ENCODE measurements at places on chromosomes 12 and 14.

- DNase-seq = no peak
These were observed 63.1 kb upstream of the ESRRB start for GRCh38 chr14:76312821-76313220.

GRCh38 chr12:24904871-24905270 is 44.0 kb downstream of the BCAT1 start:
- no peak for DNase-seq

DNA sequence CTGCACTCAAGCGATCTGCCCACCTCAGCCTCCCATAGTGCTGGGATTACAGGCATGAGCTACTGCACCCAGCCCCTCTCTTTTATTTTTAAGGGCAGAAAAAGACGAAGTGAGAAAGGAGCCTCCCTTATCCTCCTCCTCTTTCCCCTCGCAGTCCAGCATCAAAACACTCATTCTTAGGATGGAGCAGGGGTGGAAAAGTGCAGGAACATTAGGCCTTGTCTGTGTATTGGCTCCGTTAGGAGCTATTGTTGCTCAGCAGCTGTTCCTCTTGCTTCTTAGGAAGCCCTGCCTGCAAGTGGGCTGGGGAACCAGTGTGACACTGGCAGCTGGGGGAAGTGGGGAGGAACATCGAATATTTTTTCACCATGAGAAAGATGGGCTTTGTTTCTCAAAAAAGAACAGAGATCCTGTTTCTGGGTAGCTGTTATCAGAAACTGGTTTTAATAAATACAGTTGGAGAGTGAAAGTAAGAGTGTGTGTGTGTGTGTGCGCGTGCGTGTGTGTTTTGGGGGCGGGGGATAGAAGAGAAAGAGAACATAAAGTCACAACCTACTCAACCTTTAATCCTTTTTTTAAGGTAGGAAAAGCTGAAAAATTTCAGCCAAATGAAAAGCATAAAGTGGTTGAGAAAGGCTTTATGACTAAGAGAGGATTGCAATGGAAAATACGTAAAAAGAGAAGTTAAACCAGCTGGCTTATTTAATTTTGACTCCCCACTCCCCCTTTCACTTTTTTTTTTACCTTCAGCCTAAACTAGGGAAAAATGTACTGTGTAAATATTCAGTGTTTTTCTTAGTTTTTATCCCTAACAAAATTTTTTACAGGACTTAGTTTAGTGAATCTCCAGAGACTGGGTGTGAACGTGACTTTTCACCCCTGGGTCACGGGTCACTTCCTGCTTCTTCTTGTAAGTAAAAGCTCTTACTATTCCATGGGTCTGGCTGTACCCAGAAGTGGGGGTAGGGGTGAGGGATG is 197.2 kb upstream of the PLEKHG7 start:
- peak; percentile 17 for DNase-seq

DNA sequence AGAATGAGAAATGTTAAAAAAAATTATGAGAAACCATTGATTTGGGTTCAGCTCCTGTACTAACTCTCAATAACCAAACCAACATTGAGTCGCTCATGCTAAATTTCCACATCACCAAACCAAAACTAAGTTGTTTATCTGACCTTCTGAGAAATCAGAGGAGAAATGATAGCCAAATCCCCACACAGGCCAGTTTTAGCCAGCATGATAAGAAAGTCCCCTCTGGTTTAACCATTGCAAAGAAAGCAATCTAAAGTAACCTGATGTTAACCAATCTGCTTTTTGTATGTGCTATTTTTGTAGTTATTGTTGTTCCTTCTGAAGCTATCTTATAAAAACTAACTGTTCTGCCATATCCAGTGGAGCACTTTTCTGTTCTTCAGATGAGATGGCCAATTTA is 599.7 kb downstream of the SLC16A7 start:
- DNase-seq = no peak

DNA sequence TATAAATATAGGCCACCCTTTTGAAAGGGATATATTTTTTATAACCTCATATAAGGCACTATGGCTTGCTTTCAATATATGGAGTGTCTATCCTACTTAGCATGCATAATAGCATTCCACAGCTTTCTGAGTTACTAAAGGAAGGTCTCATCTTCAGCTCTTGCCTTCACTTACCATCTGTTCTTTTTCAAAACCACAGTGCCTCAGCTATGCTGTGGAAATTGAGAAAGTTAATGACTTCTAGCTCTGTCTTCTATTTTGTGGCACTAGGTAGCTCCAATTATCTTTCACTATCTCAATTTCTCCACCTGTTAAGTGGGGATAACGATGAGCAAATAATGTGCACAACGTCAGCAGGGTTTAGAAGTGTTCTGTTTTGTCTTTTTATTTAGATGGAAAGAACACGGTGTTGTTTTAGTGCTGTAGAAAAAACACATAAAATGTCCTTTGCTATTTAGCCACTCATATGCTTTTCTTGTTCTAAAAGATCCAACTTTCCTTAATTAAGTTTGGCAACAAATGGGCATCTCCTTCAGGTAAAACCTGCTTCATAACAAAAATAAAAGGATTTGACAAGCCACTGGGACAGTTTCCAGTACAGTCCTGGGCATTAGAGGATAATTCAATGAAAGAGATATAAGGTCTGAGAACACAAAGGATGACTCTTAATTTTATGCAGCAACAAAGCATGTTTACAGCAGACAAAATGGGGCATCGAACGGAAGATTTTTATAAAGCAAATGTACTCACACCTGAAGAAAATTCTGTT is 462.0 kb upstream of the SYT1 start:
- DNase-seq = no peak

DNA sequence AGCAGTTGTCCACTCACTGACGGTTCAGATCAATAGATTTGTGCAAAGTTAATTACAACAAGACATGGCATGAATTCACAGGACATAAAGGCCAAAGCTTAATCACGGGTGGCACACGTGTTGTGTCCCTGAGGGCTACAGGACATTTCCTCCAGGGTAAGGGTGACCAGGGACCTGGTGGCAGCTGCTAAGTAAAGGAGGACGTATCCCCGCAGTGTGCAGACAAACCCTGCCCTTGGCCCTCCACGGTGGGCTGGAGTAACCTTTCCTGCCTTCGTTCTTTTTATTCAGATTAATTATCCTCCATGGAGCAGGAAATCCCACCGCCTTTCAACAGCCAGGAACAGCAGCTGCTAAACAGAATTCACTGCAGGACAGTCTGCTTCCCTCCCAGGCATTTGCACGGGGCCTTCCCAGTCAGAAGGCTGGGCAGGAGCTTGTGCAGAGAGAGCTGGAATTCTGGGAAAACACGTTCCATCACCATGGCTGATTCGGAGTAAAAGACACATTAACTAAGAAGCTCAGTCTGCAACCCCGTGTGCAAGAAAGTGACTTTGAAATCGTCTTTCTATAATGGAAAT is 289.9 kb upstream of the SFSWAP start:
- DNase-seq = no peak

DNA sequence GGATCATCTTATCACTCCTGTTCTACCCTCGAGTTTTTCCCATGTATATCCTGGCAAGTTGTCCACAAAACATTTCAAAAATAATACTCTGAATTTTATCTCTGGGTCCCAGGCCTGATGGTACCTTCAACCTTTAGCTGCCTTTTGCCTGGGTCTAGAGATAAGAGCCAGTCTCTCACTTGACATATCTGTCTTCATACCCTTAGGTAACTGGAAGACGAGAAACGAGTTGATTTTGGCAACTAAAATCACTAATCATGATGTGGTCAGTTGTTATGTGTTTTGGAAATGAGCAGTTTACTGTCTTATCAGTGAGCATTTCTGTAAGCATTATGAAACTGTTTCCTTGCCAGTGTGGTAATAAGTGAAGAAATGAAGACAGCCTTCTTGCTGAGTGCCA is 6.3 kb downstream of the RNF10 start:
- DNase-seq = no peak

GRCh38 chr12:53254816-53255545 is 13.1 kb upstream of the ESPL1 start:
- DNase-seq = no peak

- DNase-seq = no peak
These were observed 175.7 kb upstream of the NUDT4 start for GRCh38 chr12:93201990-93202389.

- no peak for DNase-seq
These were observed 25.2 kb downstream of the HAL start for GRCh38 chr12:95970905-95971304.

- no peak for DNase-seq
These were observed 78.1 kb upstream of the GALNT9 start for GRCh38 chr12:132407451-132407961.

DNA sequence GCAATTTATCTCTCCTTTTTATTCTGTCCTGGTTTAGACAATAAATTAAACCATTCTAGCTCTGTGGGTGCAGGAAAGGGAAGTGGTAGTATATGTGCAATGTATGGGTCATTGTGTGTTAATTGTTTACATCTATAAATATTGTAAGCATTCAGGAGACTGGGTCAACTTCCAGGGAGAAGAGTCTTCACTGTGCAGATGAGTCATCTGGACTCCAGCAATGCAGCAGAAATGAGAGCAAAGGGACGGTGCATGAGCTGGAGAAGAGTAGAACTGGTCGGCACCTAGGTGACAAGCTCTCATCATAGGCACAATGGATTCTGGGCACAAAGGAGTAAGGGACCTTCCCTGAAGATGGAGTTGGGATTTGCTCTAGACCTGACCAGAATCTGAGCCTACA is 211.1 kb upstream of the DAAM1 start:
- DNase-seq = no peak

DNA sequence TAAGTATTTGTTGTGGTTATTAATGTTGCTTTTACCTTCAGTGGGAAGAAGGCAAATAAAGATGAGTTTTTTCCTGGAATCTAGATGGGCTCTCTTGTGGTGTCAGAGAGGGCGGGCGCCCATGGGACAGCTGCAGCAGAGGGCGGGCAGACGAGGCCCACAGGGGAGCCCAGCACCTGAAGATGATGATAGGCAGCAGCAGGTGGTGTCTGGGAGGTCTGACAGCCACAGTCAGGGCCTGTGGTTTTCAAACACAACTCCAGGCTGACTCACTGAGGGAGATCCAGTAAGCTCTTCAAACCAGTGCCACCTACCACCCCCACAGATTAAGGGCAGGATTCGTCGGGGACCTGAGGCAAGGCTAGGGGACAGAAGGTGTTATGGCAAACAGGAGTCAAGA is 42.8 kb downstream of the NKX2-1 start:
- no peak for DNase-seq

DNA sequence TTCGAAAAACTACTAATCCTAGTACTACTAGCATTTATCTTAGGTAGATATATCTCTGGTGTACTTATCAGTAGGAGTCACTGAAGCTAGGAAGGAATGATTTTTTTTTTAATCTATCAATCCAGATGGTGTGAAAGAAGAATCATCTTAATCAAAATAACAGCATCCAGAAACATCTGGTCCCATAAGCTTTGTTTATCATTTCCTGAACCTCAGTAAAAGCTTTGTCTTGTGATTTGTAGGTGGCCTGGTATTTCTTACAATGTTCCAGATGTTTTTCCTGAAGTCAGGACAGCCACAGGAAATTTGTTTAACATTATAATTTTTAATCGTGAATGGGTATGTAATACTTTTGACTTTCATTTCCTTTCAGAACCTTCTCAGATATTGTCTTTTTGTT is 28.0 kb upstream of the LUM start:
- no peak for DNase-seq

- no peak for DNase-seq
These were observed 21.7 kb upstream of the SLC10A1 start for GRCh38 chr14:69818758-69819191.

DNA sequence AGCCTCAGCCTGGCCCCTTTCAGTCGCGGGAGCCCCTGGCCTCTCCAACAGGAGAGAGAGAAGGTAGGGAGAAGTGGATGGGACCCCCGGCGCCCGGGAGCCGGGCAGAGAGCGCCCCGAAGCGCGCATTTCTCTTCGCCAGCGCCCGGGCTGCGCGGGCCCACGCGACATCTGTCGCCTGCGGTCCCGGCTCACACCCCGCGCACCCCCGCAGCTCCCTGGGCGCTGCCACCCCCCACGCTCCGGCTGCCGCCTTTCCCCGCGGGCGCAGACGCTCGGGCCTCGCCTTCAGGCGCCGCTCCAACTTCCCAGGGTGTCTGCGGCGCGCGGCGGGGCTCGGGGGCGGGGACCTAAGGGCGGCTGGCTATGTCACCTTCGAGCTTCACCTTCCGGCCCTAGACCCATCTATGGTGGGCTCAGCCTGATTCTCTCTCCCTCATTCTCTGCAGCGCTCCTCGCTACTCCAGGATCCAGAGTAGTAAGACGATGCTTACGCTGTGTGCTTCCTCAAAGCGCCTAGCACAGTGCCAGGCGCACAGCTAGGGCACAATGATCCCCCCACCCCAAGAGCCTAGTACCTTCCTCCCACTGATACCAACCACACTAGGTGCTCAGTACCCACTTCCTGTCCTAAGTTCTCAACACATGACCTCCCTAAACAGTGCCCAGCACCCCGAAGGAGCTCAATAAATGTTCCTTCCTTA is 1.6 kb downstream of the HRK start:
- no peak for DNase-seq

GRCh38 chr14:70317091-70317968 is 42.2 kb downstream of the COX16 start:
- no peak for DNase-seq

DNA sequence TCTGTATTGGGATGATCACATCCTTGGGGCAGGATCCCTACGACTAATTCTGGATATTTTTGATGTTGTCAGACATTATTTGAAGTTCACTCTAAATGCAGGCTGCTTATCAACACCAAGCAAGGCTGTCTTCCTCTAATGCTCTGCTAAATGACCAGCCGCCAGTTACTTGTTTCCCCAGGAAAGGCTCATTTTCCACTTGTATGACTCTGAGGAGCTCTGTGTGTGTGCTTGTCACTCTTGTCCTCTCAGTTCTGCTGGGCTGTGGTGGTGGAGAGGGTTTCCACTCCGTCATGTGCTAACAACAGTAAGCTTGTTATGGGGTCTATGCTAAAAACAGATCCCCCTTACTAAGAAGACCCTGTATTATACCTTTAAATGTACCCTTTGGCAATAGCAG is 42.1 kb downstream of the ATL1 start:
- DNase-seq = no peak

- no peak for DNase-seq
These were observed 70.7 kb downstream of the PLEKHA5 start for GRCh38 chr12:19200261-19200660.

GRCh38 chr12:1799882-1800400 is 20.4 kb upstream of the LRTM2 start:
- DNase-seq = no peak

GRCh38 chr12:27814411-27814810 is 34.4 kb upstream of the MANSC4 start:
- DNase-seq = no peak

- no peak for DNase-seq
These were observed 885.8 kb upstream of the TMEM132C start for GRCh38 chr12:127381043-127381668.

DNA sequence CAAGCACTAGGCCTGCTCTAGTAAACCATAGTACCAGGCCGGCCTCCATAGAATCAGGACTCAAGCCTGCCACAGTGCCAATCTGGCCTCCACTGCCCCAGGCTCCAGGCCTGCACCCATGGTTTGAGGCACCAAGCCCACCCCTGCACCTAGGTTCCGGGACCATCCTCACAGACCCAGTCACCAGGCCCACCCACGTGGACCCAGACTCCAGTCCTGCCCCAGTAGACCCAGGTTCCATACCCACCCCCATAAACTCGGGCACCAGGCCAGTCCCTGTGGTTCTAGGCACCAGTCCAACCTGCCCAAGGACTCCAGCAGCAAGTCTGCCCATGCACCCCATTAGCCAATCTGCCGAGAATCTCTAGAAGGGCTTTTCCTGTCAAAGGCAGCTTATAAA is 501.8 kb upstream of the TMPO start:
- DNase-seq = no peak
